ENCODE measurements at places on chromosomes 6 and 20.
A peak's percentile ranks its signal among the peaks of the same experiment; 100 is the strongest.

DNA sequence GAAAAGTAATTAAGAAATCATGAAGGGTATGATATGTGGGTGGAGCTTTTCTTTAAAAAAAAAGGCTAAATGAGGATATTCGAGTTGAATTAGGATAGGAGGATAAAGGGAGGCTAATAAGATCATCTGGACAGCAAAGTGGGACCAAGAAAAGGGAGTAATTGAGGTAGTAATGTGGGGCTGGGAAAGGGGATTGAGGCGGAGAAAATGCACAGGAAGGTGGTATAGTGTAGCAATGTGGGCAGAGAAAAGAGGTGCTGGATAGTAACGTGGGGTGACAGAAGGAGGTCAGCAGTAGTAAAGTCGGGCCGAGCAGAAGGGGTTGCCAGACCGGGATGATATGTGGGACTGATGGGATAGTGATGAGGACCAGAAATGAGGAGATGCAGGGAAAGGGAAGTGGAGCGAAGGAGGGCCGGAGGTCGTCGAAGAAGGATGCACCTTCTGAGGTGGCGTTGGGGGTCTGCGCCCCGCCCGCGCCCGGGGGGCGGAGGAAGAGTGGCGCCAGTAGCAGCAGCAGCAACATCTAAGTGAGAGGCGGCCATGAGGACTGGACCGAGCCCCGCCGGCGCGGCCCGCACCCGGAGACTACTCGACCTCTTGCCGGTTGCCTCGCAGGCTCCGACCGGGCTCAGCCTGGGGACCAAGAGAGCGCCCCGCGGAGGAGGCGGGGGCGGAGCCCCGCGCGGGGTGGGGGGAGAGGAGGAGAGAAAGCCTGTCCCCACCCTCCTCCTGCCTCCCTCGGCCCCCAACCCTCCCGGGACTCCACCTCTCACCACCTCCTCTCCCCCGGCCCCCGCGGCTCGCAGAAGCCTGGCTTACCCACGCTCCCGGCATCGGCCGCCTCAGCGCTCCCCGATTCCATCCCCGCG is 887 bp downstream of the GABBR1 start:
- peak; percentile 83 for DNase-seq

GRCh38 chr6:113825781-113826180 is 31.4 kb upstream of the MARCKS start:
- no peak for DNase-seq

DNA sequence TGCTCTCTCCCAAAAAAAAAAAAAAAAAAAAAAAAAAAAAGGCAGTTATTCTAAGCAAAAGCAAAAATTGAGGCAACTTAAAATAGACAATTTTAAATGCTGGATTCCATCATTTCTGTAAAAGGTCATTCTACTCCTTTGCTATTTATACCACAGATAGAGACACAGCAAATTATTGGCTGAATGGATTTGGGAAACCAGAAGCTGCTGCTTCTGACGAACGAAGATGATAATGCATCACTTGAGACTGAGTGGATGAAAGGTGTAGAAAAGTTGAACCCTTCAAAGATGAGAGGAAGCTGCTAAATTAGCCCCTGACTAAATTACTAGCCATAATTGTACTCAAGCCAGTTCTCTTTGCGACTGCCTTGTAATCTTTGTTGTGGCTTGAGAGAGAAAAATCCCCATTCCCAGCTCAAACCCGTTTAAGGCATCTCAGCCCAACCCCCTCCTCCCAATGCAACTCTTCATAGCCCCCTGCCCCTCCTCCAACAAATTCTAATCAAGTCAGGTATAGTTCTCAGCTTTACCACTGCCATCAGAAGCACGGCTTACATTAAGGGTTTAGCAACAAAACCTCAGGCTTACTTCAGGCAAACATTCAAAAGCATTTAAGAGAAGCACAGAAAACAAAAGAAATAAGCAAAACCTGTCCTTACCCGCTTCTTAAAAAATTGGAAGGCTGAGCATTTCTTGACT is 1.0 kb downstream of the SGK1 start:
- DNase-seq, result no peak

GRCh38 chr20:24694157-24694726 is 224.8 kb downstream of the SYNDIG1 start:
- no peak for DNase-seq

- DNase-seq, result no peak
These were observed 45.1 kb downstream of the ADGRF1 start for GRCh38 chr6:46996860-46997641.

DNA sequence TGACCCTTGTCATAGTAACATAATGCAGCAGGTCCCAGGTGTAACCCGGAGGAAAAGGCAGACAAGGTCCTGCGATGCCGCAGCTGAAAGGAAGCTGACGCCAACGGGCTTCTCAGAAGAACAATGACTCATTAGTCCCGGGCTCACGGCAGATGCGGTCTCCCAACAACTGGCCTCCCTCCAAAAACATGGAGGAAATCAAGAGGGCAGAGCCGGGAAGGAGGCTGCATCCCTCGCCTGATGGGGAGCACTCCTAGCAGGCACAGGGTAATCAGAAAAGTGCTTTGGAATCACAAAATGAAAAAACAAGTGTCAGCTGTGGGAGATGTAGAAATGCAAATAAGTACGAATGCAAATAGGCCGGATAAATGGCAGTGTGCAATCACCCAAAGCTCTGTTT is 165.2 kb upstream of the AGPAT4 start:
- DNase-seq, result no peak

Data from ecto neural progenitor cell (in vitro differentiated cells).